ENCODE measurements at places on chromosomes 13 and 19. TPM values are rescaled to one million over a fixed set of nuclear protein-coding genes. Genes with fewer than 3 reads are reported as not detected.
A peak's percentile ranks its signal among the peaks of the same experiment; 100 is the strongest.

DNA sequence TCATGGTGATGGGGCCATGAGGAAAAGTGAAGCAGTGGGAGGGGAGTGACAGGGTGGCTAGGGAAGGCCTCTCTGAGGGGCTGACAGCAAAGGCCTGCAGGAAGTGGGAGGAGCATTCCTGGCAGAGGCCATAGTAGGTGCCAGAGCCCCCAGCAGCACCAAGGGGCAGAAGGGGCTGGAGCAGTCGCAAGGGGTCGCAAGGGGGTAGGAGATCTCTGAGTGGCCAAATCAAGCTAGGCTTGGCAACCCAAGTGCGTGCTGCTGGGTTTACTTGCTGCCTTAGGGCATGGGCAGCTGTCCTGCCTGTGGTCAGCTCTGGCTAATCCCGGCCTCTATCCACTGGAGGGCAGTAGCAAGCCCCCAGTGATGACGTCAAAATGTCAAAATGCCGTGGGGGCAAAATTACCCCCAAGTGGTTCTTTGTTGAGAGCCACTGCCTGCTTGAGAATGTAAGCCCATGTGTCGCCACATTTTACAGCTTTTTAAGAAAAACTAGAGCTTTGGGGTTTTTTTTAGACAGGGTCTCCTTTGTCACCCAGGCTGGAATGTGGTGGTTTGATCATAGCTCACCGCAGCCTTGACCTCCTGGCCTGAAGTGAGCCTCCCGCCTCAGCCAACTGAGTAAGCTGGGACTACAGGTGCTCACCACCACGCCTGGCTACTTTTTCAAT lies 11.8 kb downstream of the CCDC97 start:
- peaks cover 39% of the 10 kb centered on the region for H3K4me1 ChIP-seq
- H3K4me3 ChIP-seq: no peak overlapping the region
- H3K27me3 ChIP-seq: no peaks in the 10 kb centered on the region
- no peak for DNase-seq

DNA sequence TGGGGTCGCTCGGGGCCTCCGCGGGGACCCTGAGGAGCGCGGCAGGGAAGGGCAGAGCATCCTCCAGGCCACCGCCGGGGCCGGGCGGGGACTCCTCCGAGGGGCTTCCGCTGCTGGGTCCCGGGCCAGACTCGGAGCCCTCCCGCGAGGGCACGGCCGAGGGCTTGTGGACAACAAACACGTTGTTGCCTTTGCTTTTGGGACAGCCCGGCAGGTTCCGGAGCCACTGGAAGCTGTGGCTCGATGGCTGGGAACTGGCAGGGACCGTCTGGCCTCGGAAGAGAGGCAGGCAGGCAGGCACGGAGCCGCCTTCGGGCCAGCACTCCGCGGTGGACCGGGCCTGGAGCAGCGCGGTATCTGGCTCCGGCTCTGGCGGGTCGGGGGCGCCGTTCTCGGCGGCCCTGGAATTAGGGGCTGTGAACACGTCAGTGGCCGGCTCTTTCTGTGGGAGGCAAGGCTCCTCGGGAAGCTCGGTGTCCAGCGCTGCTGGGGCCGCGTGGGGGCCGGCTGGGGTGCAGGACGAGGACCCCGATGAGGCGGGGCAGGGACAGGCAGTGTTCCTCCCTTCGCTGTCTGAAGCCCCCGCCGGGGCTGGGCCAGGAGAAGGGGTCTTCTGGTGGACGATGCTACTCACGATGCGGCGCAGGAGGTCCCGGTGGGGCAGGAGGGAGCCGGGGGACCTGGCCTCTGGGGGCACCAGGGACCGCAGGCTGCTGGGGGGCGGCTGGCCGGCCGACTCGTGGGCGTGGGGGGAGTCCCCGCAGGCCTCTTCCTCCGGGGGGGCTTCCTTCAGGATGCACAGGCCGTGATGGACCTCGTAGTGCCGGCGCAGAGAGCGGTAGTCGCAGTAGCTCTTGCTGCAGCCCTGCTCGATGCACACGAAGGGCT lies 27.6 kb downstream of the ZNF541 start:
- no peak overlapping the region for H3K4me3 ChIP-seq
- H3K27ac ChIP-seq: no peak overlapping the region
- no peaks in the 10 kb centered on the region for H3K27me3 ChIP-seq
- no peaks in the 10 kb centered on the region for H3K4me1 ChIP-seq
- no peak for DNase-seq
- no peaks in the 10 kb centered on the region for H3K36me3 ChIP-seq

DNA sequence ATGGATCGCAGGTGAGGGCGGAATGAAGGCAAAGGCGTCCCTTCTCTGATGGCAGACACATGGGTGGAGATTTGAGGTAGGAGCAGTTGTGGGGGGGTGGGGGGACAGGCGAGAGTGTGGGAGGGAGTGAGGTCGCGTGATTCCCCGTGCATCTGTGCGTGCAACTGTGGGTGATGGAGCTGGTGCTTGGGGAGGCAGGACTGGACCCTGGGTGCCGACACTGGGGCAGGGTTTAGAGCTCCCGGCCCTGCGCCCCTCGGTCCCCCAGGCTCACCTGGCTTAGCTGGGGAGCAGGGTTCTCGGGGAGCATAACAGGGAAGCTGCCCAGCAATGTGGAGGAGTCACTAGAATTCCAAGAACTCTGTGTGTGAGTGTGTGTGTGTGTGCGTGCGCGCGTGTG lies 3.4 kb downstream of the TMPRSS9 start:
- H3K4me3 ChIP-seq: no peak overlapping the region
- H3K4me1 ChIP-seq: no peaks in the 10 kb centered on the region
- DNase-seq: no peak
- no peaks in the 10 kb centered on the region for H3K36me3 ChIP-seq
- no peak overlapping the region for H3K27ac ChIP-seq

GRCh38 chr13:112443995-112444311 lies 67.8 kb downstream of the SPACA7 start:
- H3K4me1 ChIP-seq: no peaks in the 10 kb centered on the region
- no peaks in the 10 kb centered on the region for H3K36me3 ChIP-seq
- no peak overlapping the region for H3K4me3 ChIP-seq
- H3K27ac ChIP-seq: no peak overlapping the region
- H3K27me3 ChIP-seq: no peaks in the 10 kb centered on the region
- peak; percentile 32 for DNase-seq

ADGRE1 gene
- total RNA-seq: 0.08 TPM

PRPF31 gene
- total RNA-seq: 117 TPM

GRCh38 chr19:38425810-38426466 lies at the start of gene RASGRP4:
Gene RASGRP4 (minus strand): TSS chr19:38426219. CDS start chr19:38426091, 128 bp downstream.
- H3K36me3 ChIP-seq: no peaks in the 10 kb centered on the region
- H3K4me1 ChIP-seq: no peaks in the 10 kb centered on the region
- no peak for DNase-seq

NLRP11 gene
- total RNA-seq: 0.18 TPM

- H3K27me3 ChIP-seq: no peaks in the 10 kb centered on the region
- no peaks in the 10 kb centered on the region for H3K4me1 ChIP-seq
- no peak overlapping the region for H3K4me3 ChIP-seq
- H3K27ac ChIP-seq: no peak overlapping the region
- no peak for DNase-seq
Observed at GRCh38 chr13:41639237-41639904, 182.0 kb downstream of the RGCC start.

TNFSF9 gene
- total RNA-seq: 2.9 TPM

GFY gene
- total RNA-seq: not detected

GRCh38 chr13:112602189-112602588 lies 14.2 kb upstream of the TUBGCP3 start:
- H3K36me3 ChIP-seq: no peaks in the 10 kb centered on the region
- no peak for DNase-seq
- no peak overlapping the region for H3K4me3 ChIP-seq
- no peaks in the 10 kb centered on the region for H3K27me3 ChIP-seq
- no peak overlapping the region for H3K27ac ChIP-seq
- no peaks in the 10 kb centered on the region for H3K4me1 ChIP-seq

CFAP97D2 gene
- total RNA-seq: not detected

- H3K27ac ChIP-seq: no peak within 1 kb of the TSS
- H3K27me3 ChIP-seq: no peaks in the 10 kb centered on the region
- no peak for DNase-seq
- no peaks in the 10 kb centered on the region for H3K36me3 ChIP-seq
- peak within 1 kb of the TSS; percentile 33 for H3K4me3 ChIP-seq
Observed at GRCh38 chr19:17966550-17967256, at the start of gene KCNN1. Gene KCNN1 (plus strand): TSS chr19:17967107. CDS start chr19:17973889, 6,782 bp downstream.

GRCh38 chr13:106474912-106475311 lies 60.5 kb downstream of the EFNB2 start:
- no peak for DNase-seq
- no peaks in the 10 kb centered on the region for H3K36me3 ChIP-seq
- H3K27ac ChIP-seq: no peak overlapping the region
- H3K27me3 ChIP-seq: no peaks in the 10 kb centered on the region
- no peak overlapping the region for H3K4me3 ChIP-seq
- H3K4me1 ChIP-seq: no peaks in the 10 kb centered on the region

KLK13 gene
- total RNA-seq: not detected

DNA sequence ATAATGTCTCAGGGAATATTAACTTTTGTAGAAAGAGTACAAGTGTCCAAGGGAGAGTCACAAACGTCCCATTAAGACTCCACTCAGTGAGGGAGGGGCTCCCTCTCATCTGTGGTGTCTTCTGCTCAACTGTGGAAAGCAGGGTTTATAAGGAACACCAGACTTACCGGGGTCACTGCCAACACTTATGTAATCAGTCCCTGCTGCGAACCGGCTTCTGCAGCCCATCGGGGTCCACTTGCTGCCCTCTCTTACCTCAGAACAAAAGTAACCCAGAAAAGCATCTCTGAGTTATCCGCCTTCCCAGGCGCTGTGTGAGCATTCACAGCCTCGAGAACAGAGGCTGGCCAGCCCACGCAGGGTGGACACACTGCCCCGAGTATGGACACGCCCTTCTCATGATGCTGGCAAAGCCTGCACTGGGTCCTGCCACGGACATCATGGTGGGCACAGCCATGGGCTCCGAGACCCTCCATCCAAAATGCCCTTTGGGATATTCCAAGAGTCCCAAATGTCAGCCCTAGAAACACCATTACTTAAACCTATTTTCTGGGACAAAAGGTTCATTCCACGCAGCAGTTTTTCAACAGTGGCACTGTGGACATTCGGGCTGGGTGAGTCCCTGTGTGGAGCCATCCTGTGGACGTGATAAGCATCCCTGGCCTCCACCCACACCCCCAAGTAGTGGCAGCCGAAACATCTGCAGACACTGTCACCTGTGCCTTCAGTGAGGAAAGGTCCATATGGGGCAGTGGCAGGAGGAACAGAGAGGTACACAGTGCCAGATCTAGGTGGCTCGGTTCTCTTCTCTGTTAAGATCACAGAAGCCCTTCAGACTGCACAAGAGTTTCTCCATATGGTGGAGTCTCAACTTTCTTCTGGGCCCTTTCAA lies 63.9 kb downstream of the STK24 start:
- H3K36me3 ChIP-seq: no peaks in the 10 kb centered on the region
- no peaks in the 10 kb centered on the region for H3K27me3 ChIP-seq
- peaks cover 4% of the 10 kb centered on the region for H3K4me1 ChIP-seq
- no peak overlapping the region for H3K4me3 ChIP-seq

MEDAG gene
- total RNA-seq: 0.67 TPM

GRCh38 chr19:57850553-57851017 lies 926 bp downstream of the ZNF587 start:
- no peaks in the 10 kb centered on the region for H3K27me3 ChIP-seq
- H3K36me3 ChIP-seq: no peaks in the 10 kb centered on the region
- no peak for DNase-seq
- H3K4me3 ChIP-seq: peak overlapping the region; percentile 82

PTGIR gene
- total RNA-seq: 0.08 TPM

DNA sequence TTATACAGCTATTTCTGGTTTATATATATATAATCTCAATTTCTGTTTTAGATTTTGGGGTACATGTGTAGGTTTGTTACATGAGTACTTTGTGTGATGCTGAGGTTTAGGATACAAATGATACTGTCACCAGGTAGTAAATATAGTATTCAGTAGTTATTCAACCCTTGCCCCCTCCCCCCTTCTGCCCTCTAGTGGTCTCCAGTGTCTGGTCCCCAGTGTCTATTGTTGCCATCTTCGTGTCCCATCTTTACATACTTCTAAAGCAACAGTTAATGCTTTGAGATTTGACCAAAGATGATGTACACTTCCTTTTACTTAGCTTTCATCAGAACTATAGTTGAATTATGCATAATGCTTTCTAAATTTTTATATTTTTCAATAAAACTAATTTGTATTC lies 1623.4 kb upstream of the PRR20A start:
- no peak overlapping the region for H3K4me3 ChIP-seq
- no peaks in the 10 kb centered on the region for H3K4me1 ChIP-seq
- DNase-seq: no peak
- no peaks in the 10 kb centered on the region for H3K36me3 ChIP-seq
- H3K27ac ChIP-seq: no peak overlapping the region

PCDH8 gene
- total RNA-seq: not detected

DNA sequence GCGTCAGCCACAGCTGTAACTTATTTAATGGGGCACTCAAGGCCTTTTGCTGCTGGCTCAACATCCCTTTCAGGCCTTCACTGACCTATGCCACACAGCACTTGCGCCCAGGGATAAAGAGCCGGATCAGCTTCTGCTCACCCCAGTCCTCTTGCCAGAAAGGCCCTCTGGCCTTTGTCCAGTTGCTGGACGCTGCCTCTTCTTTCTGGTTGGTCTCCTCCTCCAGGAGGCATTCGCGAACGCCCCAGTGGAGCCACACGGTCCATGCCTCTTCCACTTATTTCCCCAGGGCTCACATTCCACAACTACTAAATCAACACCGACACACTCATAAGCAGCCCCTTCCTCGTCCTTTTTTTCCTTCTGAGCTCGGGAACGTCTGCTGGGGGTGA lies 3.7 kb upstream of the ZNF329 start:
- H3K36me3 ChIP-seq: no peaks in the 10 kb centered on the region
- DNase-seq: no peak
- peak overlapping the region; percentile 55 for H3K4me3 ChIP-seq
- H3K27ac ChIP-seq: peak overlapping the region; percentile 18

DNA sequence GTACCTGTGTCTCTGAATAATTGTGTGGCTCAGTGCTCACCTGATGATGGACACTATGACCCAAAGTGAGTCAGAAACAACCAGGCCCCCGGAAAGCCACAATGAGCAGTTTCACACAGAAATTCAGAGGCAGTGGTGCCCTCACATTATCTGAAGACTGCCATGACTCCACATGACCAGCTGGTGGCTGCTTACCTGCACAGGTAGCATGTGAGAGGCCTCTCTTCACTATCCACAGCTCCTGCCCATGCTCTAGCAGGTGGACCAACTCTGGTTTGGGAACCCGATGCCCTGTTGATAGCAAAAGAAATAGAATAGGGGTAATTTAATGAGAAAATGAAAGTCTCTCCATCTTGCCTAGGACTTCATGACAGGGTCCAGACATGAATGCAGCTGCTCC lies 7.2 kb downstream of the ZNF550 start:
- no peak overlapping the region for H3K4me3 ChIP-seq
- H3K27ac ChIP-seq: no peak overlapping the region
- H3K4me1 ChIP-seq: no peaks in the 10 kb centered on the region
- peaks cover 8% of the 10 kb centered on the region for H3K36me3 ChIP-seq
- DNase-seq: no peak

ZNF471 gene
- not detected for total RNA-seq

SOX1 gene
- not detected for total RNA-seq

DNA sequence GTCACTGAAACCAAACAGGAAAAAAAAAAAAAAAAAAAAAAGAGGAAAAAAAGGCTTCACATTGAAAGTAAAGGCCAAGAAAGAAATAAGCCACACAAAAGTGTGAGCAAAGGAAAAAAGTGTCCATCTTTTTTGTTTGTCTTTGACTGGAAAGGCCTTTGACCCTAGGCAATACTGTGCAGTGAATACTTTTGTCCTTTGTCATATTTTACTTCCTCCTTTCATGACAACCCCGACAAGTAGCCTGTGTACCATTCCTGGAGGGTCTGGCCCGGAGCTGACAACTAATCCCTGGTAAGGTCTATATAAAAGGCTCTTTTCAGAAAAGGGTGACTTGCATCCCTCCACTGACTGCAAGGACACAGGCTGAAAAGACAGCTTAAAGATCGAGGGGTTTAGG lies 12.9 kb upstream of the MICU2 start:
- no peaks in the 10 kb centered on the region for H3K4me1 ChIP-seq
- H3K27ac ChIP-seq: no peak overlapping the region
- 0 out of 2 replicates have a peak, but pooled peaks cover 2% of the 10 kb centered on the region for H3K27me3 ChIP-seq
- no peaks in the 10 kb centered on the region for H3K36me3 ChIP-seq
- no peak overlapping the region for H3K4me3 ChIP-seq
- DNase-seq: no peak

ZNF135 gene
- total RNA-seq: not detected

Data from Panc1 (cell line).